Activated T-helper 1 cell treated with anti-CD3 and anti-CD28 coated beads, Interleukin-2, amount 50 U/mL, for 16 hours (primary cell): ENCODE measurements at places on chromosomes 16 and 17.

GRCh38 chr17:52201767-52202519, 43.4 kb upstream of the CA10 start:
- DNase-seq: no peak

DNA sequence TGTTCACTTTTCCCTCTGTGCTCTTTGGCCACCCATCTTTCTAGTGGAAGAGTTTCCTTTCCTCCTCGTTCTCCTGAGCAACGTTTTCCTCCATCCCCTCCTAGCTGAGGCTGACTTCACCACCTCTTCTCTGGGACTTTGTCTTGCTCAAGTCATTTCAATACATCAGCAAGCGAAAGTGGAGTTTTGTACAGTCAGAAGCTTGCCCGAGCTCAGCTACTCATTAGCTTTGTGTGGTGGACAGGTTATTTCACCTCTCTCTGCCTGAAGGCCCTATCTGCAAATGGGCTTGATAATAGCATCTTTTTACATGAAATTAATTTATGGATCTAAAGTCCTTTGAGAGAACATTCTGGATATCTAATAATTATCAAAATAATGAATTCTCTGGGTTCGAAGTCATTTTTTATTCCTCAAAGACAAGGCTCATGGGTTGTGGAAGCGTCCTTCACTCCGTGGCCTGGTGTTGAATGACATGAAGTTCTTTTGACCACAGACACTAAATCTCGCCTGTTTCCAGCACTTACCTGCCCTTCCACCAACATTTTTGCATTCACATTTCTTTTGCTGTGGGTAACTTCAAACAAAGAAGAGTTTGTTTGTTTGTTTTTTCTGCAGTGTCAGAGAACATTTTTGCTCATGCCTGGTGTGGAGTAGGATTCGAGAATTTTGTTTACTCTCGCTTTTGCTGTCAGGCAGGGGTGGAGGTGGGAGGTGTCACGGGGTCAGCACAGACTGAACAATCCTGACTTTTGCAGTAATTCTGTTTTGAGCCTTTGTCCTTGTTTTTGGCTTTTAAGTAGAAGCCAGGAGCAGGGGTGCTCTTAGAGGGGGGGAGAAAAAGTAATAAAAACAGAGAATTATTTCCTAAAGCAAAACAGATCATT, 155.0 kb upstream of the CACNG5 start:
- no peak for DNase-seq

- no peak for DNase-seq
These were observed 11.9 kb downstream of the STAC2 start for GRCh38 chr17:39213852-39214251.

- DNase-seq: no peak
These were observed 2.2 kb downstream of the KIAA0753 start for GRCh38 chr17:6638046-6638908.

DNA sequence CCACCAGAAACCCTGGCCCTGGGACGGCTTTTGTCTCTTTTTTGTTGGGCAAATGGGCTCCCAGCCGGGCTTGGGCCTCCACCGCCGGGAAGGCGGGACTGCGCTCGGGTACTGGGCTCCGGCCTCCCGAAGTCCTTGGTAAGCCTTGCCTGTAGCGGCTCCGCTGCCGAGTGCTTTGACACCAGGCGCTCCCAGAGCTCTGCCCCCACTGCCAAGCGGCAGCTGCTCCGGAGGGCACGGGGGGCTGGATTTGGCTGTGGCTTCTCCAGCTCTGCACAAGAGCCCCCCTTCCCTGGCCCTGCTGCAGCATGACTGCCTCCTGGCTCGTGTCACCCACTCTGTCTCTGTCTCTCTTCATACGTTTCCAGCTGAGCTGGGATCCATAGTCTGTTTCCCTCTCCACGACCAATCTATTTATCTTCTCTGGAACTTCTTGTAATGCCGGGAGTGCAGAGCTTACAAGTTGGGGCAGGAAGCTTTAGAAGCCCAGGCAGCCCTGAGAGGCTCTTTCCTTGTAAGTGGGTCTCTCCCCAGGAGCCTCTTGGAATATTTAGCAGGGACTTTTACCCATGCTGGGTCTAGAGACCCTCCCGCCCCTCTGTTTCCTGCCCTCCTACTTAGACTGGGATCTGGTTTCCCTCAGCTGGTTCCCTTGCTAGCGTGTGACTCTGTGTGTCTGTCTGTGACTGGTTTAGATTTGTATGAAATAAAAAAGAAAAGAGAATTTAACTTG, 246.9 kb upstream of the GSE1 start:
- DNase-seq: no peak

GRCh38 chr16:4052096-4052495, 64.1 kb downstream of the ADCY9 start:
- DNase-seq: no peak

- no peak for DNase-seq
These were observed 17.7 kb downstream of the CARD14 start for GRCh38 chr17:80187515-80187941.

DNA sequence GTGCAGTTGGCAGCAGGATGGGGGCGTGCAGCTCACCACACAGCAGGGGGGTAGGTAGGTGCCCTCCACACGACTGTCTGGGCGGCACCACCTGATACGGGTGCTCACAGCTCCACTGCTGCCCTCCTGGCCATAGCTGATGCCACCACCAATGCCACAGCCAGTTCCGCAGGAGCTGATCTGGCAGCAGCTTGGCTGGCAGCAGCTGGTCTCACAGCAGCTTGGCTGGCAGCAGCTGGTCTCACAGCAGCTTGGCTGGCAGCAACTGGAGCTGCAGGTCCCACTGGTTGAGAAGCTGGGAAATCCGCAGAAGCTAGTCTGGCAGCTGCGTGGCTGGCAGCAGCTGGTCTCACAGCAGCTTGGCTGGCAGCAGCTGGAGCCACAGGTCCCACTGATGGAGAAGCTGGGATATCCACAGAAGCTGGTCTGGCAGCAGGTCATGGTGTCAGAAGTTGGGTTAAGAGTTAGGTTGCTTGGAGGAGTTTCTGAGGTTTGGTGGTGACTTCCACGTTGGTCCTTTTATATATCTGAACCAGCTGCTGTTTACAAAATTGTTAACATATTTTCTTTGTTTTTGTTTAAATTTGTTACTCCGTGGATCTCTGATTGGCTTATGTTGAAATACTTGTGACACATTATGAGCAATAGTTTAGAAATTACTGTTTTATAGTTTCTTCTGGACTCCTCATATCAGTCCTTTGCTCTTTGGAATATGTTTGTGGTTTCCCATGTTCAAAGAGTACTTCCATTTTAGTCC, at the start of gene KRTAP1-5:
TSS of gene KRTAP1-5 (minus strand) at position 494 of the 757 bp plus-strand sequence. CDS start at position 441, 53 bp downstream.
- no peak for DNase-seq

GRCh38 chr17:17403899-17404576, 72.8 kb upstream of the MED9 start:
- peak; percentile 16 for DNase-seq

GRCh38 chr17:77363821-77364361, 223.1 kb downstream of the SEC14L1 start:
- no peak for DNase-seq

GRCh38 chr16:31016018-31016417, 5.6 kb upstream of the STX1B start:
- DNase-seq: no peak

GRCh38 chr16:11190588-11191560, 65.1 kb downstream of the SOCS1 start:
- DNase-seq: no peak

GRCh38 chr17:47225436-47225858, 16.3 kb downstream of the MYL4 start:
- no peak for DNase-seq

DNA sequence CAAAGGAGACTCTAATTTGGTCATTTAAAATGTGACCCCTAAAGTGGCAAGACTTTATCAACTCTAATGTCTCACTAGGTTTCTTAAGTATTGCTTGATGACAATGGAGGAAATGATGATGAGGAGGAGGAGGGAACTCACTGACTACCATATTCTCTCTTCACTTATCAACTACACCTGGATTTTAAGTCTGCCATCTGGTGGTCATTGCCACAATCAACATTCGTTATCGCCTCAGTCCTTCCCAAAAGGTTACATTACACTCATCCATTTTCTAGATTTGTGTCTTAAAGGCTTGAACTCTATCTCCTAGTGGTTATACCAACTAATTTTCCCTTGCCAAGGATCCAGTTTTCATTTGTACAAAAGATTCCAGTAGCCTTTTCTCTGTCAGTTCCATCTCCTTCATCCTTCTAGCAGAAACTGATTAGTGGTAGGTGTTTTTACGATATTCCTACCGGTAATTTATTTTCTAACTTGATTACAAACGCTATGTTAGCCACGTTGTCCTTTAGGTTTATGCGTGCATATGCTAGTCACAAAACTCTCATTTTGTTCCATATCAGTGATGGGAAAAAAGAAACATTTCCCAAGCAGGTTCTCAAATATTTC, 114.6 kb upstream of the NOG start:
- no peak for DNase-seq

DNA sequence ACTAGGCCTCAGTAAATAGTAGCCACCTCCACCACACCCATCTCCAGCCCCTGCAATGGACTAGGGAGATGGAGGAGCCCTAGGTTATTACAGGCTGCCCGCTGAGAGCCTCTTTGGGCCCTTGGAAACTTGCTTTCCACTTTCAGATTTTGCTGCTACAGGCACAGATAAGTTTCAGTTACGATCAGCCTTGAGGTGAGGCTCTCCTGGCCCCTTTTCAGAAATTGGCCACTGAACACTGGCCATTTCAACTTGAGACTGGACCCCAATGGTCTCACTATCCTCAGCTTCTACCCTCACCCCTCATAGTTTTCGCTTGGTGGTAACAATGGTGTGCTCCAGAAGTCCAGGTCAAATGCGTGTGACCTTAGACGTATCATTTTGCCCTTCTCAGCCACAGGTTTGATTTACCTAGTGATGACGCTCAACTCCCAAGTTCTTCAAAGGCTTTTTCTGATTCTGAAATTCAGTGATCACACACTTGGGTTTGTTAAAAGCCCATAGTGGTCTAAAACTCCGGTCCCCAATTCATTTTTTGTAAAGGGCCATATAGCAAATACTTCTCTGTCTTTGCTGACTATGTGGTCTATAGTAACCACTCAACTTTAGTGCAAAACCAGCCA, 1.0 kb downstream of the PMM2 start:
- DNase-seq: no peak

GRCh38 chr16:80006241-80007215, 406.0 kb upstream of the MAF start:
- no peak for DNase-seq

DNA sequence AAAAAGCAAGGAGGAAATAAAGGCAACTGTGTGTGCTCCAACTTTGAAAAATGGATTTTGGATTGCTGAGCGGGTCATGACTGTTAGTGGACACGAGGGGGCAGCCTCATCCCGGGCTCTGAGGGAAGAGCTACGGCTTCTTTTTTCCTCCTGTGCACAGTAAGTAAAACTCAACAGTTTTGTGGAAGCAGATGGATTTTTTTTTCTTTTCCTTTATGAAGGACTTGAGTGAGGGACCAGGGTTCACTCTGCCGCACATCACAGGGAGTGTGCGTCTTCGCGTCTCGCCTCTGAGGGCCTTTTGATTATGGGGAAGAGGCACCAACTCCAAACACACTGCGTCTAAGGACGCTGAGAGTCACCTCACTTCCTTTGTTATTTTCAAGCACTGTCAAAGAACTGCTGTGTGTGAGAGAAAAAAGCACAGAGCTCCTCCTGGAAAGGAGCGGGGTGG, 80.3 kb upstream of the GOT2 start:
- no peak for DNase-seq

- DNase-seq: no peak
These were observed 6.6 kb upstream of the SLC12A3 start for GRCh38 chr16:56858374-56858773.

GRCh38 chr16:57146040-57146647, 39.7 kb downstream of the PSME3IP1 start:
- DNase-seq: no peak

DNA sequence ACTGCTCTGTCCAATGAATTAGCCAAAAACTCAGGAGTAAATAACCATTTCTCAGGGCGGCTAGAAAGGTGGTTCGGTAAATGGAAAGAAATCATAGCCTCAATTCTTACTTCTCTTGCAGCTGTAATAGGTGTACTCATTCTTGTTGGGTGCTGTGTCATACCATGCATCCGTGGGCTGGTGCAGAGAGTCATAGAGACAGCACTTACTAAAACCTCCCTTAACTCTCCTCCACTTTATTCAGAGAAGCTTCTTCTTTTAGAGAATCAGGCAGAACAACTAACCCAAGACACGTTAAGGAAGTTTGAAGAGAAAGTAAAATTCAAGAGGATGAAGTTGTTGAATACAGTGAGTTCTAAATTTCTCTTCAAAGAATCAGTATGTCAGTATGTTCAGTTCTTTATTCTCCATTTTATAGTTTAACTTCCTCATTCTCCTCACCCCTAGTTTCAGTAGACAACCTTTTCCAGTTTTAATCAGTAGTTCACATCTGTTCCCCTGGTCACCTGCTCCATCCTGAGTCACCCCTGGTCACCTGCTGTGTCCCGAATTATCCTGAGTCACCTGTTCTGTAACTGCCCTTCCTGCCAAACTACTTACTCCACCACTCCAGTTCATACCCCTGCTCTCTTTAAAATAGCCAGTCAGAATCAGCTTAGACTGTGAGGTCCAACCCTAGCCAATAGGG, 85.9 kb downstream of the EMP2 start:
- DNase-seq: no peak

- no peak for DNase-seq
These were observed 1.8 kb downstream of the ZBTB4 start for GRCh38 chr17:7477392-7478275.

DNA sequence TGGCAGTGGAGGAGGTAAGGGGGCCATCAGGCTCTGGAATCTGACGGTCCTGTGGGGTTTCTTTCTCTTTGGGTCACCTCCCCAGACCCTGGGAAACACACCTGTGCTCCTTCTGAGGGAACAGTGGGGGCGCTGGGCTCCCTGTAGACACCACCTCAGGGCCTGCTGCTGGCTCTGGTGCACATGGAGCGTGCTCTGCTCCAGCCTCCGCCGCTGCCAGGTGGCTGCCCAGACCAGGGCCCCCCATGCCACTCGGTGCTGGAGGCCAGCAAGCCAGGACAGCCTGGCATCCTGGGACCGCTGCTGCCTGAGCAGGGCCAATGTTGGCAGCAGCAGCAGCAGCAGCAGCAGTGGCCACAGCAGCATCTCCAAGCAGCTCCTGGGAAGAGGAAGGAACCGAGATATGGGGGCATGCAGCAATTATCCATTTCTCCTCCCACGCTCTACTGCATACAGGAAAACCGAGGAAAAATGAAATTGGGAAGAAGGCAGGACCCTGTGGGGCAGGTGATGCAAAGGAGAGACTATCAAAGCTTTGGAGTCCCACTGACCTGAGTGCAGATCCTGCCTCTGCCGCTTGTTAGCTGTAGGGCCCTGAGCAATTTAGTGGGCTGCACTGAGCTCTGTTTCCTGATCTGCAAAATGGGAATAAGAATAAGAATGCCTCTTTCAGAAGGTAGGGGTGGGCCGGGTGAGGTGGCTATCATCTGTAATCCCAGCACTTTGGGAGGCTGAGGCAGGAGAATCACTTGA, 902 bp downstream of the GHDC start:
- no peak for DNase-seq
